ENCODE measurements at places on chromosomes 6 and 20.

- peak; percentile 51 for DNase-seq
Measured at GRCh38 chr6:33199687-33200218, 712 bp downstream of the RXRB start.

GRCh38 chr6:64589961-64590360, 954.4 kb downstream of the PHF3 start:
- DNase-seq, result no peak

DNA sequence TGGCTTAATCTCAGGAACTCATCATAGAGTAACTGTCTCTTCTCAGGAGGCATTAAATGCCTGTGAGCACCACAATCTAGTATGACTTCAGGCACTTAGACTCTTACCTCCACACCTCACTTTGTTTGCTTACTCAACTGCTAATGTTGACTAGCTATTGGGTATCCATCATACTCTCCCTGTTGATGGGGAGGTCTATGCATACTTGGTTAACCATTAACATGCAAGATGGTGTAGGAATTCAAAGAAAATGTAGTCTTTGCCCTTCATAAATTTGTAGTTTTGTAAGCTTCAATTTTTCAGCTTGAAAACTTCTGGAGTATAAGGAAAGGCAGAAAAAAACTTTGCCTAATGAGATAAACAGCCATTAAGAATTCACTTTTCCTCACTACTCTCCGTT, 501.0 kb upstream of the MARCKS start:
- DNase-seq, result no peak

GRCh38 chr6:4349931-4350330, 214.6 kb upstream of the ECI2 start:
- no peak for DNase-seq

DNA sequence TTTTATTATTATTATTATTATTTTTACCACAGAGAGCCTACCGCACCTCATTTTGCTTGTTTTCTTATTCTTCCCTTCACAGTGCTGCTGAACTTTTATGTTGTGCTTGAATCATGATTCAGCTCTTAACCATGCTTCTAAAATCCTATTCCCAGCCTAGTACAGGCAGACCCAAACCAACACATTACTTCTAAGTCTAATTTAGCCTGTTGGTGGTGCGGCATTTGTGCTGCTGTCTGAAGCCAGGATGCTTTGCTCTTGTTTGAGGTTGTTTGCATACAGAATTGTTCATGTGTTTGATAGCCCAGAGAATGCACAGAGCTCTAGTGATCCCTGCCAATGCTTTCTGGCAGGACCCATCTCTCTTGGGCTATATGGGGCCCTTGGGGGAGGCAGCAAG, 213.5 kb upstream of the KCNG1 start:
- DNase-seq, result no peak

- no peak for DNase-seq
Measured at GRCh38 chr20:38187517-38187916, 22.4 kb upstream of the TGM2 start.

DNA sequence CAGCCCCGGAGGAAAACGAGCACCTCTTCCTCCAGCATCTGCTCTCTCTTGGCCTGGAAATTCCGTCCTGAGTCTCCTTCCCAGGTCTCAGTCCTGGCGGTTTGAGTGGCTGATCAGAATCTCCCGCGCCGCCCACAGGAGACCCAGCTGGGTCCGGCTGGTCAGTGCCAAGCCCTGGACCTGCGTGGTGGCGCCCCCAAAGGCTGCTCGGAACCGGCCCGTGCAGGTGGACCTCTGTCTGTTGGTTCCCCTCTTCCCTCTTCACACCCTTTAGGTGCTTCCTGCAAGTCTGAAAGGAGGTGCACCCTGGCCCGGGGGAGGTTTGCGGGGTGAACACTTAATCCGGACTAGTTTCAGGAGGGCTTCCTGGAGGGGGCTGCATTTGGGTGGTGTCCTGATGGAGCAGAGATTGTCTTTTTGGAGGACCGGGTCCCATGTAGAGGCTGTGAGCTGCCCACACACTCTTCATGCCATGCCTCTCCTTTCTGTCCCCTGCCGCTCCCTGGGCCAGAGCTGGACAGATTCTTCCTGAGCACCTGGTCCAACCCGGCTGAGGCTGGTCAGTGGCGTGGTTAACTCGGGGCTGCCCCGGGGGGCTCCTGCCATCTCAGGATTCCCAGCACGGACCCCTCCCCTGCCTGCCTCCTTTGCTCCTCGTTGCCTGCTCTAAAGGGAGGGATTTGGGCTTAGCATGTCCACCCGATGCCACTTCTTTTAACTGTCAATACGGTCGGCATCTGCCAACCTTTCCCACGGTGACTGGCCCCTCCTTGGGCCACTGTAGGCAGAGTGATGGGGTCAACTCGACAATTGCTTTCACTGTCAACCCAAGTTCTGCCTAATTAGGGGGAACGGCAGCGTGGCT, 16.5 kb upstream of the BHLHE23 start:
- no peak for DNase-seq

GRCh38 chr20:5821627-5822215, 71.5 kb downstream of the SHLD1 start:
- no peak for DNase-seq

- DNase-seq, result no peak
Measured at GRCh38 chr6:46530896-46531295, 39.6 kb upstream of the RCAN2 start.

GRCh38 chr6:34093854-34094430, 51.9 kb downstream of the GRM4 start:
- DNase-seq, result no peak

- no peak for DNase-seq
Measured at GRCh38 chr6:3748208-3749066, 3.1 kb downstream of the PXDC1 start.

GRCh38 chr6:168598251-168599117, 157.5 kb downstream of the SMOC2 start:
- DNase-seq, result no peak
